NCI-H1694 treated with DMSO at 0.1 percent for 48 hours (cell line): ENCODE measurements at places on chromosomes 1 and 21.

GRCh38 chr1:25469177-25469576 is 38.5 kb downstream of the MACO1 start:
- no peak for DNase-seq

GRCh38 chr21:45963232-45963570 is 18.4 kb upstream of the COL6A1 start:
- DNase-seq = no peak

- DNase-seq = no peak
These were observed 11.0 kb downstream of the ETV3L start for GRCh38 chr1:157088607-157089006.

- no peak for DNase-seq
These were observed 61.1 kb downstream of the SDC3 start for GRCh38 chr1:30847358-30847972.

DNA sequence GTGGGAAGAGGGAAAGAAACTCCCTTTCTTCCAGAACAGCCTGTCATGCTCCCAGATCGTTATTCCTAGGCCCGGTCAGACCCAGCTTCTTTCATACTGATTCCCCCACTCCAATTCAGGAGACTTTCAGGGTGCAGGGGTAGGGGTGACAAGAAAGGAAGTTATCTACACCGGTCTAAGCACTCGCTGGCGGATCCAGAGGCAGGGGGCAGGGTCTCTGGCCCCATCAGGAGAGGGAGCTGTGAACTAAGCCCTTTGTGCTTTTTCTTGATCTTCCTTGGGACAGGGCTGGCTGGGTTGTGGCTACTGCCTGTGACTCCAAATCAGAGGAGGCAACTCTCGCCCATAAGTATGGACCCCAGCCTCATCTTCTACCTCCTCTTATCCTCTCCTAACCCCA is 44.3 kb downstream of the NEK2 start:
- DNase-seq = no peak

GRCh38 chr1:228497817-228498216 is 10.6 kb downstream of the RNF187 start:
- DNase-seq = no peak

DNA sequence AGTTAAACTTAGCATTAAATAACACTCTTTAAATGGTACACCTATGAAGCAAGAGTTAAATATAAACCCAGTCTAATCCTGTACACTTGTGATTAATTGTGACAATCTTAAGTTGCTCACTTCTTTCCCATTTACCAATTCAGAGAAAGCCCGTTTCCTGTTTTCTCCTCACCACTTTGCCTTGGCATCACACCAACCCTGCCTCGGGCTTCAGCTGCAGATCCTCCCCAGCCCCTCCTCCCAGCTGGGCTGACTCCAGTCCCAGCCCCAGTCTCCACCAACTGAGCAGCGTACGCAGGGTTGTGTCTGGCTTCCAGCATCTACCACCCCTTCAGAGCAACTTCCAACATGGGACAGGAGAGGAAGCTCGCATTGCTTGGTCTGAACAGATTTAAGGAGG is 4.1 kb downstream of the PYCR2 start:
- DNase-seq = peak; percentile 73

- DNase-seq = no peak
These were observed 17.3 kb upstream of the RHBDL2 start for GRCh38 chr1:38958967-38959366.

DNA sequence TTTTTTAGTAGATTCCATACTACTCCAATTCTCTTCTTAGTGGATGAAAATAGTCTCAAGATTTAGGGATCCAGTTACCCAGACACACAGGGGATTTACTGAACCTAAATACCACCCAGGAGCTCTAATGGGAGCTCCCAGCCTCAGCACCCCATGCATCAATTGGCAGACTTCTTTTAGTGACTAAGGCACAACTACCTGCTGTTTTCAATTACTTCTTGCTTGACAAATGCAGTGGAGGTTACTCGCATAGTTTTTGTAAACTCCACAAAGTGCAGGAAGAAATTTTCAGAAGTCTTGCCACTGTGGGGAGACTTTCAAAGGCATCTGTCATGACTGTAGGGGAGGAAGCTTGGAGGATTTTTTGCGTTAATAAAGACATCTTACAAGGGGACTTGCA is 35.5 kb upstream of the MAP10 start:
- DNase-seq = no peak

GRCh38 chr1:13619909-13620308 is 36.3 kb downstream of the PDPN start:
- no peak for DNase-seq

GRCh38 chr1:32702599-32703478 is at the start of gene SYNC:
Gene SYNC (minus strand): TSS chr1:32702770. CDS start chr1:32702660, 110 bp downstream.
- DNase-seq = no peak

DNA sequence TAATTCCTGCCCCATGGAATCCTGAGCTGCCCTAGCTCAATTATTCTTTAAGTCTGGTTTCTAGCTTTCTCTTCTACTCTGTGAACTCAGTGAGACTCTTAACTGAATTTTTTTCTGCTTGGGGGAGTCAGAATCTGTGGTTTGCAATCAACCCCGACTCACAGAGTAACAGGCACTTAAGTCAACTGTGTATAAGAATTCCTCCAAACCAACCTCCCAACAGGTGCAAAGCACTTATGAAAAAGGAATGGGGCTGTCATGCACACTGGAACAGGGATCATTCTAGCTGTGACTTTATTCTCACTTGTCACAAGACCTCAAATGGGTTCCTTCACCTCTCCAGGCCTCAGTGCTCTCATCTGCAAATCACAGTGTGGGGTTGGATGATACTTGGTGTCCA is 60.3 kb upstream of the SYT6 start:
- DNase-seq = no peak

GRCh38 chr1:91779548-91780021 is 106.4 kb downstream of the TGFBR3 start:
- DNase-seq = no peak

- peak; percentile 27 for DNase-seq
These were observed 28.2 kb upstream of the CNTN2 start for GRCh38 chr1:205014783-205015182.

- no peak for DNase-seq
These were observed 2.5 kb upstream of the TFAP2E start for GRCh38 chr1:35570589-35571137.

DNA sequence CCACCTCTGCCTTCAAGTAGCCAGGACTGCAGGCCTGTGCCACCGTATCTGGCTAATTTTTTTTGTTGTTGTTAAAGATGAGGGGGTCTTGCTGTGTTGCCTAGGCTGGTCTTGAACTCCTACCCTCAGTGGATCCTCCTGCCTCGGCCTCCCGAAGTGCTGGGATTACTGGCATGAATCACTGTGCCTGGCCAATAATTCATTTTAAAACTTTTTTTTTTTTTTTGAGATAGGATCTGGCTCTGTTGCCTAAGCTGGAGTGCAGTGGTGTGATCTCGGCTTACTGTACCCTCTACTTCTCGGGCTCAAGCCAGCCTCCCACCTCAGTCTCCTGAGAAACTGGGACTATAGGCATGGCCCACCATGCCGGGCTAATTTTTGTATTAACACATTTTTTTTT is 3.5 kb downstream of the CDC73 start:
- no peak for DNase-seq

- no peak for DNase-seq
These were observed 5.3 kb downstream of the SKI start for GRCh38 chr1:2233468-2233867.

DNA sequence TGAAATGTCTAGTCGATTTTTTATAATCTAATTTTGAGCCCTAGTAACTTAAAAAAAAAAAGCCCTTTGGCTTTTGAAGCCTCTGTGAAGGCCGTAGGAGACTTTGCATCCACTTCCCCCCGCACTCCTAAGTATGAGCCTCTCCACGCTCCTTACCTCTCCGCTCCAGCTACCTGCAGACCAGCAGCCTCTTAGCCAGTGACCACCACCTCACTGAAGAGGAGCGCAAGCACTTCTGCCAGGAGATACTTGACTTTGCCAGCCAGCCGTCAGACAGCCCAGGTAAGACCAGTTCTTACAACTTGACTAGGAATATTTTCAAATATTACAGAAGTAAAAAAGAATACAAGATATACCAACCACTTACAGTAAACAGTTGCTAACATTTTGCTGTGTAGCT is 27.4 kb upstream of the PWP2 start:
- no peak for DNase-seq

GRCh38 chr1:226882631-226883409 is 12.4 kb downstream of the PSEN2 start:
- no peak for DNase-seq

- no peak for DNase-seq
These were observed 221.9 kb upstream of the C1orf174 start for GRCh38 chr1:4121834-4122512.

DNA sequence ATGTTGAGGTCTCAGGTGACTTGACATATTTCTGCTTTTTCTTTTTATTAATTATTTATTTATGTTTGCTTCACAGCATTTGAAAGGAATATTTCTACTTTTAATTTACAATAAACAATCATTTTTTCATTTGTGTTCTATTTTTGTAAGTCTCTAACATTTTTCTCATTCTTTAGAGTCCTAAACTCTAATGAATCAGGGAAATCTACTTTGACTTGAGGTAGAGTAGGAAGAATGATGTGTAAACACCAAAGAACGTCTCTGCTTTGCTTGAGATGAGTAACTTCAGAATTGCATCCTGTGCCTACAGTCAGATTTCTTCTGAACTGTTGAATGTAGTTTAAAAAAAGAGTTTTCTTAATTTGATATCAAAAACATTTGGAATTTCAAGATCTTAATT is 65.2 kb downstream of the CNST start:
- no peak for DNase-seq

GRCh38 chr1:37323486-37324377 is 150.6 kb upstream of the ZC3H12A start:
- peak; percentile 38 for DNase-seq

- peak; percentile 79 for DNase-seq
These were observed 6.1 kb upstream of the ADAM15 start for GRCh38 chr1:155044812-155045657.

GRCh38 chr1:17404034-17404684 is 32.2 kb downstream of the PADI6 start:
- no peak for DNase-seq

DNA sequence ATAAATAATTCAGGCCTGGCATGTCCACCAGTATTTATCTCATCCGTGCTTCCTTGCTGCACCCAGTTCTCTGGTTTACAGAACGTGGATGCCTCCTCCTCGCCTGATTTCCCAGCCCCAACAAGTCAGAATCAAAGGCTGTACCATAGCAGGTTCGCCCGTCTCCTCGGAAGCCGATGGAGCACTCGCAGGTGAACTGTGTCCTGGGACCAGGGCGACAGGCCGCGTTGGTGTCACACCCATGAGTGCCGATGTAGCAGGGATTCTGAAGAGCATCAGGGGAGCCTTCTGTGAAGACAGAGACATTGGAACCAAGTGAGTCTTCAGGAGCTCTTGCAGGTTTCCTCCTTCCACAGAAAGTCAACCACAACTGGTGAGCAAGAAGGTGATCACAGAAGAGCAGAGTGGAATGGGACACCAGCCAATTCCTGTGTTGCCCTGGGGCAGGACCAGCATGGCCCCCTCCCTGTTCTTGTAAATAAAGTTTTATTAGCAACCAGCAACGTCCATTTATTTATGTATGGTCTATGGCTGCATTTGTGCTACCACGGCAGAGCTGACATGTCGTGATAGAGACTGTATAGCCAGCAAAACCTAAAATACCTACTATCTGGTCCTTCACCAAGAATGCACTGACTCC is 40.8 kb downstream of the NID1 start:
- DNase-seq = no peak

DNA sequence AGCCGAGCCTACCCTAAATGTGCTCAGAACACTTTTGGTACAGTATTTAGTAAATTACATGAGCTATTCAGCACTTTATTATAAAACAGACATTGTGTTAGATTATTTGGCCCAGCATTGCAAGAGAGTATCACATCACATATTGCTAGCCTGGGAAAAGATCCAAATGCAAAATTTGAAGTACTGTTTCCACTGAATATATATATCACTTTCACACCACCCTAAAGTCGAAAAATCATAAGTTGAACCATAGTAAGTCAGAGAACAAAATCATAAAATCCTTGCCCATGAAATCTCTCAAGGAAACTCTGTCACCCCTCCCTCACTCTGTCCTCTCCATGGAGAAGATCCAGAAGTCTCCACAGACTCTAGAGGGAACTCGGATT is 33.1 kb downstream of the RGS8 start:
- no peak for DNase-seq

GRCh38 chr21:46352164-46352515 is 28.2 kb downstream of the PCNT start:
- no peak for DNase-seq

GRCh38 chr1:23283667-23284602 is 60.1 kb downstream of the HNRNPR start:
- DNase-seq = no peak

- DNase-seq = peak; percentile 63
These were observed 16.3 kb upstream of the L1TD1 start for GRCh38 chr1:62178372-62178771.

DNA sequence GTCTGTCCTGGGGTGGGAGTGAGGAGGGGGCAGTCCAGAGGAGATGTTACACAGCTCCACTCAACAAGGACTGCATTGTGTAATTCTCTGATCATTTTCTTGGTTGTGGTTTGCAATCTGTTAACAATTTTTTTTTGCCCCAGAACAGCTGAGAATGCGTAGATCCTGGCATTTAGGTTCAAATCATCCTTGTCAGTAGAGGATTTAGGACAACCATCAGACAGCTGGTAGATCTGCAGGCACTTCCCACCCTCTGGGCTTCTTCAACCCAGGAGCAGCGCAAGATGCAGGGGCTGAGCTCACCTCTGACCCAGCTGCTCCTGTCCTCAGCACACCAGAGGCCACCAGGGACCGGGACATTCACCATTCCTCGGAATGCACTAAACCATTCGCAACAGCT is 13.5 kb downstream of the BCAR3 start:
- no peak for DNase-seq

- DNase-seq = no peak
These were observed 54.7 kb upstream of the EPS8L3 start for GRCh38 chr1:109818271-109818987.

- no peak for DNase-seq
These were observed 45.3 kb downstream of the GPATCH2 start for GRCh38 chr1:217585577-217585976.

DNA sequence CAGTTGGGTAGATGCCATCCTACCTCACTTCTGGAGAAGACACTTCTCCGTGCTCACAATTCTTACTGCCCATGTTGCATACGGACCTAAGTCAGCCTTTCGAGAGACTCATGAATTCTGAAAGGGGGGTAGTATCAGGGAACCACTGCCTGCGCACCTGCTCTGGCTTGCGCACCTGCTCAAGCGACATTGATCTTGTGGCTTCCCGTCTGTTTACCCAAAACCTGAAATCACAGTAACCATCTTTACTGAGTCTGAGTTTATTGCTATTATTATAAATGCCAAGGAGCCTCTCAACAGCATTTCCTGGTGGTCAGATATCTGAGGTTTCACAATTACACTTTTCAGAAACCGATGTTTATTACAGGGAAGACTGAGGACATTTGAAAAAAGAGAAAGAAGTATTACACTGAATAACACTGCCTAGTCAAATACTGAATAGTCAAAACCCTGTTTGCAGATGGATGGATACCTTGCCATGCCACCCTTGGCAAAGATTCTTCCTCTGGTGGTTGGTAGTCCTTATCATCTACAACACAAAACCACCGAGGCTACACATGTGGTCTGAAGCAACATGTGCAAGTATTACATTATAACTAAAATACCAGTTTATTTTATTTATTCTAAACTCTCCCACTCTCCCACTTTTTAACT is 208.7 kb downstream of the SIPA1L2 start:
- no peak for DNase-seq

- DNase-seq = no peak
These were observed 51.5 kb upstream of the SCYL3 start for GRCh38 chr1:169945181-169945580.
